ENCODE measurements at places on chromosomes 12 and 14. TPM values are rescaled to one million over a fixed set of nuclear protein-coding genes. Genes with fewer than 3 reads are reported as not detected.

CD69 gene
- 6.0 TPM for polyA plus RNA-seq

APOF gene
- not detected for polyA plus RNA-seq

IFI27 gene
- 3.3 TPM for polyA plus RNA-seq

SLCO1A2 gene
- polyA plus RNA-seq: not detected

TAS2R9 gene
- polyA plus RNA-seq: not detected

SLC22A17 gene
- polyA plus RNA-seq: not detected

SSPN gene
- not detected for polyA plus RNA-seq

FAM90A1 gene
- not detected for polyA plus RNA-seq

DNA sequence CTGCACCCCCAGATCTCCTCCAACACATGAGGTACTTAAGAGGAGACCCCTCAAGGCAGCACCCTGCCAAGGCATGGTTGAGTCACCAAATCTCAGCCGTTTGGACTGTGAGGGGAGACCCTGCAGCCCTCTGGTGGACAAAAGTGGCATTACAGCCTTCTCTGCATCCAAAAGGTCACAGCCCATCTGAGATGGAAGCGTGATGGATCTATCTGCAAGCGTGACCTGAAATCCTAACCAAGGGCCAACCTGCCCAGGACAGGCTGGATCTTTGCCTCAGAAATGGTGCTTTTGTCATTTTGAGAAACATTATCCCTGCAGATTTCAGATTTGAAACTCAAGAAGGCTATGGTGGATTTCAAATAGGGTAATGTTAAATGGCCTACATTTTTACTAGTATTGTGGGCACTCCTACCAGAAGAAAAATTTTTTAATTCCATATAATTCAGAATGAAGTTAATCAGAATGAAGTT is 23.7 kb upstream of the DHRS4 start:
- no peaks in the 10 kb centered on the region for H3K36me3 ChIP-seq
- no peak overlapping the region for H3K27ac ChIP-seq
- DNase-seq: peak; percentile 54
- no peak overlapping the region for H3K4me3 ChIP-seq
- H3K4me1 ChIP-seq: no peaks in the 10 kb centered on the region
- no peaks in the 10 kb centered on the region for H3K27me3 ChIP-seq

- no peaks in the 10 kb centered on the region for H3K36me3 ChIP-seq
- no peak for DNase-seq
- H3K27me3 ChIP-seq: peaks cover 57% of the 10 kb centered on the region
- no peak within 1 kb of the TSS for H3K4me3 ChIP-seq
- peaks cover 12% of the 10 kb centered on the region for H3K4me1 ChIP-seq
Measured at GRCh38 chr14:23352506-23353432, at the start of gene SLC22A17. TSS of gene SLC22A17 (minus strand) at chr14:23352887.

DNA sequence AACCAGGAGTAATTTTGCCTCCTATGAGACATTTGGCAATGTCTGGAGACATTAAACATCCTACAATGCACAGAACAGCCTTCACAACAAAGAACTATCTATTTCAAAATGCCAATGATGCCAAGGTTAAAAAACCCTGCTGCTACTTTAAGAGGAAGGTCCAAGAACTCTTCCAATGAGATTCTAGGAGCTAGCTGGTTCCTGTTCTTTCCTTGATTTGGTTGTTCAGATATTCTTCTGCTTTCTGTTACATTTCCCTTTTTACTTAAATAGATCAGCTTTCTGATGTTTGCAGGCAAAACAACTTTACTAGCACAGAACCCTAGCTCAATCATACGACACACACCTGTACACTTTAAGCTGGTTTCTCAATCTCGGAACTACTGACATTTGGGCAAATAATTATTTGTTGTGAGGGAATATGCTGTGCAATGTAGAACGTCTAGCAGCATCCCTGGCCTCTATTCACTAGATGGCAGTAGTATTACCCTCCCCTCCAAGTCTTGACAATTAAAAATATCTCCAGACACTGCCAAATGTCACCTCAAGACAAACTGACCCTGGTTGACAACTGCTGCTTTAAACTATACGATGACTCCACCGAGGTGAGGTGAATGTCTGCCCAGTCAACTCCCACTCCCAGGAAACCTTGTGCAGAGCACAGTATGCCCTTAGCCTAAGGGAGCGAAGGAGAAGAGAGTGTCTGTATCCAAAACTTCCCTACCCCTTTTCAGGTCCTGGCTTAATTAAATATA is 4.4 kb downstream of the BLTP3B start:
- DNase-seq: peak; percentile 76
- H3K27ac ChIP-seq: peak overlapping the region; percentile 60
- no peaks in the 10 kb centered on the region for H3K36me3 ChIP-seq
- H3K4me1 ChIP-seq: peaks cover 59% of the 10 kb centered on the region
- peak overlapping the region; percentile 38 for H3K4me3 ChIP-seq
- H3K27me3 ChIP-seq: no peaks in the 10 kb centered on the region

GRCh38 chr14:96538990-96539317 is 36.8 kb downstream of the PAPOLA start:
- H3K36me3 ChIP-seq: peaks cover 70% of the 10 kb centered on the region
- H3K4me3 ChIP-seq: no peak overlapping the region
- no peaks in the 10 kb centered on the region for H3K27me3 ChIP-seq

DNA sequence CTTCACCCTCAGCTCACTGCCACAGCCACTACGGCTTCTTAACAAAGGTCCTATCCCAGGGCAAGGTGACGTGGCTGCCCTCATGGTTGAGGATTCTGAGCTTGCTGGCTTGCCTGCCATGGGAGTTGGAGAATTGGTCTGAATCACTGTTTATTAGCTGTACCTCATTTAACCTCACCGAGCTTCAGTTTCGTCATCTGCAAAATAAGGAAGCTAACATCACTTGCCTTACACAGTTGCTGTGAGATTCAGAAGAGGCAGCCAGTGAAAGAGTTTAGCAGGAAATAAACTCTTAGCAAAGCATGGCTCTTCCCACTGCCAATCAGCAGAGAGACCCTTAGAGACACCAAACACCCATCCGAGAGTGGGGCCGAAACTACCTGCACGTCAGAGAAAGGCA is 90.1 kb upstream of the KCNA1 start:
- H3K4me1 ChIP-seq: peaks cover 11% of the 10 kb centered on the region
- H3K4me3 ChIP-seq: no peak overlapping the region
- H3K27me3 ChIP-seq: no peaks in the 10 kb centered on the region
- peak; percentile 27 for DNase-seq
- H3K27ac ChIP-seq: no peak overlapping the region

DNA sequence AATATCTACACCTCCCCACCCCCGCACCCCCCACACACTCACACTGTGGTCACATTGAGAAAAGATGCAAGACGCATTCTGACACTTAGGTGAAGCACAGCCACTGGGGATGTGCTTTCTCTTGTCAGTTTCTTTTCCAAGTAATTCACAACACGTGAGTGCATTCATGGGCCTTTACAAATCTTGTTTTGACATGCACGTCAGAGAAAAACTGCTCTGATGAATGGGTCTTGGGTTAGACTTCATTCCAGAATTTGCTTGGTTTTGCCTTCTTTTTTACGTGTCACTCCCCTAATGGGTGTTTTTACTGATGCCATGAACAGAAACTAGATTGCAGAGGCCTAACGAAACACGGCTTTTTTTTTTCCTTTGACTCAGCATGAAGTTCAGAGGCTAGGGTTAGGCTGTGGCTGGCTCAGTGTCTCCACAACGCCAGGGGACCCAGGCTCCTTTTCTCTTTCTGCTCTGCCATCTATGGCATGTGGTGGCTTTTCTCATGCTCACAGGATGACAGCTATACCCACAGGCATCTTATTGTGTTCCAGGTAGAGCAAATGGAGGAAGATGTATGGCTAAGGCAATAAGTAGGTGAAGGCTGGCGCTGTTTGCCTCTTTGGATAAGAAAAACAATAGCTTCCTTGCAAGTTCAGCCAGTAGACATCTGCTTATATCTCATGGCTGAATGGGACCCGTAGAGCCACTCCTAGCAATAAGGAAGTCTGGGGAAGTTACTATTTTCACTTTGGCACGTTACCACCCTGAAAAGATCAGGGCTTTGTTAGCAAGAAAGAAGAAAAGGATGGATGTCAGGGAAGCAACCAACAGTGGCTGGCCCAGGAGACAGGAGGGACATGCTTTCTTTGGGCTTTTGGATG is 253.3 kb downstream of the SLC15A4 start:
- no peak overlapping the region for H3K27ac ChIP-seq
- H3K27me3 ChIP-seq: no peaks in the 10 kb centered on the region
- no peak overlapping the region for H3K4me3 ChIP-seq
- H3K4me1 ChIP-seq: no peaks in the 10 kb centered on the region
- no peaks in the 10 kb centered on the region for H3K36me3 ChIP-seq

GRCh38 chr14:51566831-51567582 is 84.7 kb upstream of the FRMD6 start:
- no peak overlapping the region for H3K4me3 ChIP-seq
- no peaks in the 10 kb centered on the region for H3K36me3 ChIP-seq
- H3K4me1 ChIP-seq: no peaks in the 10 kb centered on the region
- H3K27ac ChIP-seq: no peak overlapping the region

GRCh38 chr14:103514596-103515421 is 7.8 kb downstream of the CKB start:
- no peak overlapping the region for H3K27ac ChIP-seq
- H3K4me1 ChIP-seq: peaks cover 7% of the 10 kb centered on the region
- peaks cover 15% of the 10 kb centered on the region for H3K36me3 ChIP-seq
- DNase-seq: no peak
- no peak overlapping the region for H3K4me3 ChIP-seq

DNA sequence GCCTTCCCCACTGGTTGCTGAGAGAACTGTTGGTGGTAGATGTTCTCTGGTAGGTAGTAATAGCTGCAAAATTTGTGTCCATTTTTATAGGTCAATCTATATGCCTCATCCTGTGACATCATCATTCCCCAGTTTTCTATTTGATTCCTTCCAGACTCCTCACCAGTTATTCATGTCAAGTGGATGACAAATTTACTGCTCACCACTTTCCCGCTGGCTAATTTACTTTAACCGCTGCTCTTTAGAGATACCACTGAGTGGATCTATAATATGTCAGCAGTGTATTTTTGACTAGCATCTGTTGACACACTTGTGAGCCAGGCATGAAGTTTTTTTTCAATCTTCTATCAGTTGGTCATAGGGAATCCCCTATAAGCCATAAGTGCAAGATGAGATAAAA is 24.6 kb downstream of the GPR65 start:
- H3K27me3 ChIP-seq: no peaks in the 10 kb centered on the region
- H3K27ac ChIP-seq: no peak overlapping the region
- no peak for DNase-seq
- H3K4me3 ChIP-seq: no peak overlapping the region

GRCh38 chr14:88289234-88289633 is 33.8 kb downstream of the KCNK10 start:
- H3K27me3 ChIP-seq: no peaks in the 10 kb centered on the region
- H3K4me3 ChIP-seq: no peak overlapping the region

GRCh38 chr14:61296719-61297502 is 15.8 kb upstream of the TMEM30B start:
- no peak overlapping the region for H3K4me3 ChIP-seq
- H3K27ac ChIP-seq: no peak overlapping the region
- no peaks in the 10 kb centered on the region for H3K4me1 ChIP-seq
- peak; percentile 21 for DNase-seq

DNA sequence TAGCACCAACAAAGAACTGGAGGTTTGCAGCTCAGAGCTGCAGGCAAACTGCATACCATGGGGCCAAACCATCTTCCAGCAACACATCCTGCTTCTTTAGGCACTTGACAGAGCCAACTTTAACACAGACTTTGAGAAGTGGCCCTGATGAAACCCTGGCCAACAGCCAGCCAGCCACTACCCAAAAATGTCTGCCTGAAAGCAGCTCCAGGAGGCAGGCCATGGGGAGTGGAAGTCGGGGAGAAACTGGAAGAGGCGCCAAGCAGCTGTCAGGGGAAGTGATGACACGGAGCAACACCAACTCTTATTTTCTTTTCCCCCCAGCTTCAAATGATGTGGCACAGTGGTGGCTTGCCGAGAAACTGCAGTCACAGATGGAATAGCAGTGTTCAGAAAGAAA is 110.9 kb upstream of the PLXNC1 start:
- DNase-seq: peak; percentile 5
- no peak overlapping the region for H3K4me3 ChIP-seq
- no peaks in the 10 kb centered on the region for H3K27me3 ChIP-seq
- H3K36me3 ChIP-seq: no peaks in the 10 kb centered on the region
- no peak overlapping the region for H3K27ac ChIP-seq
- H3K4me1 ChIP-seq: peaks cover 28% of the 10 kb centered on the region

- H3K4me1 ChIP-seq: no peaks in the 10 kb centered on the region
- H3K36me3 ChIP-seq: no peaks in the 10 kb centered on the region
- H3K4me3 ChIP-seq: no peak overlapping the region
- H3K27ac ChIP-seq: no peak overlapping the region
Measured at GRCh38 chr14:62158779-62159178, 396.6 kb downstream of the SNAPC1 start.

DNA sequence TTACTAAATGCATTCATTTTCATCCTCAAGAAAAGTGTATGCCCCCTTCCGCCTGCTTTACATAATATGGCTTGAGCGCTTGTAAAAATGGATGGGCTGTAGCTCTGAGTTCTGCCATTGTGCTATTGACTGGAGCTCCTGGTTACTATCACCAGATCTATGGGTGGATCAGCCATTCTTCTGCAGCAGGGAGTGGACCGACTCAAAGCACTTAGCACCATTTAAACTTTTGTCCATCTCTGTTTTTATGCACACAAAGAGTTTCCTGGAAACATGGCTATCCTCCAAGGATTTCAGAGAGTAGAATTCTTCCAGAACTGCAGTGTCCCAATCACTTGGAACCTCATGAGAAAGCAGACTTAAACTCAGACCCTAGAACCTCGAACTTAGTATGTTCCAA is 4.5 kb upstream of the NUMB start:
- H3K4me3 ChIP-seq: peak overlapping the region; percentile 33
- no peaks in the 10 kb centered on the region for H3K27me3 ChIP-seq
- peak overlapping the region; percentile 98 for H3K27ac ChIP-seq

DNA sequence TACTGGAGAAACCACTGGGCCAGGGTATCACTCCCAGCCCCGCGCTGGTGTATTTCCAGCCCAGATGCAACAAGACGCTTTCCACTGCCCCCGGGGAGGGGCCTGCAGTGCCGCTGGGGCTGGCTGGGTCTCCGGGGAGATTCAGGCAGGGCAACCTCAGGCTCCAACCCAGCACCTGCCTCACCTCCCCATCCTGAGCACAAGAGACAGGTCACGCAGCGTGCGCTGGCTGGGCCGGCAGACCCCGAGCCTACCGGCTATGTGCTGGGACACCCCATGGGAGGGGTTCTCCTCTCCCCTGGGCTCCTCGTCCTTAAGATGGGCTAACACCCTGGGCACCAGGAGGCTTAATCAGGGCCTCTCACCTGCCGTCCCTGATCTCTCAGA is 80.9 kb downstream of the RFLNA start:
- H3K4me1 ChIP-seq: peaks cover 18% of the 10 kb centered on the region
- no peak for DNase-seq
- H3K27ac ChIP-seq: no peak overlapping the region
- peaks cover 85% of the 10 kb centered on the region for H3K36me3 ChIP-seq

GRCh38 chr14:83566567-83566966 is 1963.4 kb upstream of the FLRT2 start:
- H3K27me3 ChIP-seq: no peaks in the 10 kb centered on the region
- H3K27ac ChIP-seq: no peak overlapping the region
- H3K4me1 ChIP-seq: no peaks in the 10 kb centered on the region
- H3K4me3 ChIP-seq: no peak overlapping the region
- H3K36me3 ChIP-seq: no peaks in the 10 kb centered on the region

All from CD14-positive monocyte (primary cell).